Thymus (tissue), 14 donors: ENCODE measurements at places on chromosomes 5 and 9. TPM values are rescaled to one million over a fixed set of nuclear protein-coding genes. Genes with fewer than 3 reads are reported as not detected.

The OSMR gene
- polyA plus RNA-seq = 32.0 TPM

The NNT gene
- 30.8 TPM for polyA plus RNA-seq

GRCh38 chr5:173972607-173972924 lies 16.4 kb upstream of the C5orf47 start:
- H3K27ac ChIP-seq = no peak overlapping the region
- no peak for DNase-seq
- peak overlapping the region; percentile 2 for H3K4me3 ChIP-seq
- peaks cover 10% of the 10 kb centered on the region for H3K4me1 ChIP-seq

DNA sequence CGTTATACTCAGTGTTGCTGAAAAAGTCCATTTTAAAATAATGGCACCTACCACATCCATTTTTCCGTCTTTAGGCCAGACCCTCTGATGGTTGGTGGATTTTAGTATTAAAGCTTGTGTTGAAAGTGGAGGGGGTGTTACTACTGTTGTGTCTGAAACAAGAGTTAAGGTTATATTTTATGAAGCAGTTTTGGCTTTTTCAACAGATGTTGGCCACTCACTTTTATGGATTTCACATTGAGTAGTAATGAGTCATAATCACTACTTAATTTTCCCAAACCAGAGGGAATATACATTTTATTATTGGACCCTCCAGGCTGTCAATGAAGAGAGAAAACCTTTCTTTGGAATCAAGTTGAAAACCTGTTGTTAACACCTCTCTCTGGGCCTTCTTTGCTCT lies 88.0 kb downstream of the TRIO start:
- no peak for DNase-seq
- H3K4me3 ChIP-seq = no peak overlapping the region
- no peaks in the 10 kb centered on the region for H3K36me3 ChIP-seq
- H3K4me1 ChIP-seq = peaks cover 1% of the 10 kb centered on the region
- no peak overlapping the region for H3K27ac ChIP-seq

GRCh38 chr5:143921525-143922311 lies 109.8 kb downstream of the HMHB1 start:
- H3K4me3 ChIP-seq = no peak overlapping the region
- DNase-seq = no peak
- H3K36me3 ChIP-seq = no peaks in the 10 kb centered on the region
- no peaks in the 10 kb centered on the region for H3K4me1 ChIP-seq
